BE2C (cell line): ENCODE measurements at places on chromosomes 12 and 14.

GRCh38 chr12:123253641-123254459 is 17.8 kb downstream of the CDK2AP1 start:
- no peak for DNase-seq

- DNase-seq = no peak
These were observed 64.6 kb downstream of the C14orf132 start for GRCh38 chr14:96103560-96104460.

- DNase-seq = no peak
These were observed 288.6 kb downstream of the PDZRN4 start for GRCh38 chr12:41476499-41477439.

GRCh38 chr14:84041421-84041820 is 1488.5 kb upstream of the FLRT2 start:
- DNase-seq = no peak

DNA sequence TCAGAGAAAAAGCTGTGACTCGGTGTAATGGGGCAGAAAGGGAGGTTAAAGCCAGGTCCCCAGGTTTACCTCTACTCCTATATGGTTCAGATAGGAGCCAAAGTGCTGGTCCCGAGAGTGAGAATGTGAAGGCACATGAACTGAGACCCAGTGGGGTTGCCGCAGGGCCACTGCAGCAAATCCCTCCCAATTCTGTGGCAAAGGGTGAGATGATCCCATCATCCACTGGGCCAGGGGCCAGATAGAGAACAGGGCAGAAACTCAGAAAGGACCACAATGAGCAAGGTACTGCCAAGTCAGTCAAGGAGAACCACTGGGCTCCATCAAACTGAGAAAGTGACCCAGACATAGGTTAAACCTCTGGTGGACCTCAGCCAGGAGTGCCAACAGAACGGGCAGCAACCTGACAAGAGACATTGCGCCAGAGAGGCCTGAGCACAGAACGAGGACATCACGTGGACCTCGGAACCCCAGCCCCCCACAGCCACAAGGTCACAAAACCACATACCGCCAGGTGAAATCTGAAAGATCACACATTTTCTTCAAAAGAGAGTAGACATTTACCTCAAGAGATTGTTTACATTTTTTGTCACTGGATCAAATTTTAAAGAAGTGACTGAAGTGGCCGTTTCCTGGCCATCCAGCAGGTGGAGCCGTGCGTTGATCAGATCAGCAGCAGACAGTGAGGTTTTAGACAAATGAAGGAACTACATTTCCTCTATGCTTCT is 20.5 kb upstream of the ITPR2 start:
- peak; percentile 72 for DNase-seq

- DNase-seq = no peak
These were observed 17.4 kb downstream of the FAM181A start for GRCh38 chr14:93944348-93945069.

GRCh38 chr12:113786107-113786506 is 180.0 kb downstream of the RBM19 start:
- DNase-seq = no peak

DNA sequence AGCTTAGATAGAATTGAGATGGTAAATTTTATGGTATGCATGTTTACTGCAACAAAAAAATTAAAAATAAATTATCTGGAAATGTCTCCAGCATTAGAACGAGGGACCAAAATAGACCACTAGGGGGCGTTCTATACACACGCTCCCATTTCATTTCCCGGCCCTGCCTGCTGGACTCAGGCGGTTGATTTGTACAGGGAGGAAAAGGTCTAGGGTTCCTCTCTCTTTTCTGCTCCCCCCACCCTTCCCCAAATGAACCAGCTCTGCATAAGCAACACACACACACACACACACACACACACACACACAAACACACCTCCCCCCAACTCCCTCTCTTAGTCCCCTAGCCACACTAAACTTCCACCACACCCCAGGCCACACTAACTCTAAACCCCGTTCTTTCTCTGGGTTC is 7.8 kb upstream of the DTX1 start:
- peak; percentile 75 for DNase-seq

DNA sequence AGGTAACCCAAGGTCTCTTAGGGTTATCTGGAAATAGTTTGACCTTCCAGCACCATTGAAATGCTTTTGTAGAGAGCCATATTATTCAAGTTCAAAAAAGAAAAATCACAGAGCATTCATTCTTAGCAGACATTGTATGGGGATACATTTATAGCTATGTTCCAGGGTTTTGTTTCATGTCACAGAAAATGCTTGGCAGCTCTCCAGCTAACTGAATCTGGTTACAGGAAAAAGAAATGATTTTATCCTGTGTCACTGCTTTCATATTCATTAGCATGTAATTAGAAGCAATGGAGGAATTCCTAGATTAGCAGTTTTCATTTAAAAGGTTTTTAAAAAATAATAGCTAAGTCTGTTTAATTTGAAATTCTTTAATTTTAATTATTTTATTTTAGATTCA is 78.9 kb downstream of the SNAPC1 start:
- peak; percentile 41 for DNase-seq

- no peak for DNase-seq
These were observed 1039.3 kb upstream of the FOXG1 start for GRCh38 chr14:27727251-27727770.

DNA sequence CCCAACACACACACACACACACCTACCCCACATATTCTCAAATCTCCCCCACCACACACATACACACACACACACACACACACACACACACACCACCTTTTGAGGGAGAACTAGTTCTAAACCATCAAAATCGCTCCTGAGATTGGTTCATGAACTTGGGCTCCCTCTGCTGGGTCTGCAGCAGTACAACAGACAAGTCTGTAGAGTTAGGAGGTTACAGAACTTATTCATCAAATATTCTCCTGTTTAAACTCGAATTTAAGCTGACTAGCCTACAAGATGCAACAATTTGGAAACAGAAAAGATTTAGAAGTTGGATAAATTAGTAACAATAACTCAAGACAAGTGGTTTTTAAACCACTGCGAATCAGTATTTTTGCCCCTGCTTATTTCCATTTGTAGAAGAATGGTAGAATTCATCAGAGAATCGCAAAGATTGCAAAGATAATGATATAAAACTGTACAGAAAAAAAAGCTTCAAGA is 136.4 kb upstream of the USP15 start:
- peak; percentile 35 for DNase-seq

GRCh38 chr12:50924131-50924438 is 28.3 kb upstream of the HIGD1C start:
- no peak for DNase-seq

GRCh38 chr12:34335819-34336262 is 313.5 kb downstream of the ALG10 start:
- no peak for DNase-seq

DNA sequence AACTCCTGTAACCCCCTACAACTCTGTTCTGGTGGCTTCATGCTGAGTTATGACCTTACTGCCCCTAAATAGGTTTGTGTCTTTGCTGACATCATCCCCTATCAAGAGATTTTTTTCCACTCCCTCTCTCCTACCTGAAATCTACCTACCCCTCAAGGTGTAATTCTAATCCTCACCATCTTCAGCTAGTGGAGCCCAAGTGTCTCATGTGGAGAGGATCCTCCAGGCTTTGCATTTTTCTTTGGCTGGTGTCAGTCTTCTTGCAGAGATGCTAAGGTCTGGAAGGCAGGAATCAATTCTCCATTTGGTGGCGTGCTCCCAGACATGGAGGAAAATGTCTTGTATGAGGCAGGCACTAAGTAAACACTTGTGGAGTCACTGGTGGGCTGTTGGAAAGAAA is 74.8 kb upstream of the PRMT8 start:
- DNase-seq = no peak

GRCh38 chr12:100574187-100575074 is 947 bp downstream of the GAS2L3 start:
- DNase-seq = peak; percentile 34

DNA sequence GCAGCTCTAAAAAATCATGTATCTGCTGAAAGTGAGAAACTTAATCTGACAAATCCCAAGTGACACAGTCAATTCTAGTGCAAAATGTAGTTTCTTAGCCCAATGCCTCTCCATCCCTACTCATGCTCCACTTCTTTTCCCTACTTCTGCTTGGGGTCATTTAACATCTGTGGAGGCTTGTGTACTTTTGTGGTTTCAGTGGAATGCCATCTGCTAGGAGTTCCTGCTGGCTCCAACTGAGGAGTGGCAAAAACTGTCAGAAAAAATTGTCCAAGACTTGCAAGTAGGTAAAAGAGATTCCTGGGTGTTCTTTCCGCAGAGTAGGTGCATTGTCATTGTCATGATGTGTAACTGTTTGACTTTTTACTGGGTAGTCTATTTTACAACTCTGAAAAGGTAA is 12.5 kb upstream of the AVPR1A start:
- no peak for DNase-seq

- no peak for DNase-seq
These were observed 723.3 kb upstream of the FLRT2 start for GRCh38 chr14:84806622-84807021.

GRCh38 chr14:94344389-94344788 is 21.3 kb upstream of the SERPINA6 start:
- no peak for DNase-seq

DNA sequence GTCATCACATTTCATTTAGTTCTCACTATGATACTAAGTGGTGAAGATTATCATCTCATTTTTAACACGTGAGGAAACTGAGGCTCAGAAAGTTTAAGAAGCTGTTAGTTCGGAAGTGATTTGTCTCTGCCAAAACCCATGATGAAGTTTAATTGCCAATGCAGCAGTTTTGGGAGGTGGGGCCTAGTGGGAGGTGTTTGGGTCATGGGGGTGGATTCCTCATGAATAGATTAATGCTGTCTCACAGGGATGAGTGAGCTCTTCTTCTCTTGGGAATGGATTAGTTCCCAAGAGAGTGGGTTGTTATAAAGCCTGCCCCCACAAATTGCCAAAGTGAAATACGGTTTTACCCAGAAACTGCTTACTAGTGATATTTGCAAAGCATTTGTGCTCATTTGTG is 91.5 kb upstream of the IGF1 start:
- DNase-seq = no peak

GRCh38 chr12:92898755-92899154 is 30.3 kb downstream of the EEA1 start:
- no peak for DNase-seq

GRCh38 chr14:75985618-75986438 is at the start of gene IFT43:
TSS of gene IFT43 (plus strand) at chr14:75985763. CDS start at chr14:75985787, 24 bp downstream.
- peak; percentile 78 for DNase-seq

GRCh38 chr12:3305904-3306619 is 184.9 kb upstream of the PRMT8 start:
- no peak for DNase-seq

GRCh38 chr12:132453361-132454192 is 36.4 kb upstream of the FBRSL1 start:
- no peak for DNase-seq

- DNase-seq = no peak
These were observed 473.5 kb downstream of the FOXG1 start for GRCh38 chr14:29240066-29240465.

DNA sequence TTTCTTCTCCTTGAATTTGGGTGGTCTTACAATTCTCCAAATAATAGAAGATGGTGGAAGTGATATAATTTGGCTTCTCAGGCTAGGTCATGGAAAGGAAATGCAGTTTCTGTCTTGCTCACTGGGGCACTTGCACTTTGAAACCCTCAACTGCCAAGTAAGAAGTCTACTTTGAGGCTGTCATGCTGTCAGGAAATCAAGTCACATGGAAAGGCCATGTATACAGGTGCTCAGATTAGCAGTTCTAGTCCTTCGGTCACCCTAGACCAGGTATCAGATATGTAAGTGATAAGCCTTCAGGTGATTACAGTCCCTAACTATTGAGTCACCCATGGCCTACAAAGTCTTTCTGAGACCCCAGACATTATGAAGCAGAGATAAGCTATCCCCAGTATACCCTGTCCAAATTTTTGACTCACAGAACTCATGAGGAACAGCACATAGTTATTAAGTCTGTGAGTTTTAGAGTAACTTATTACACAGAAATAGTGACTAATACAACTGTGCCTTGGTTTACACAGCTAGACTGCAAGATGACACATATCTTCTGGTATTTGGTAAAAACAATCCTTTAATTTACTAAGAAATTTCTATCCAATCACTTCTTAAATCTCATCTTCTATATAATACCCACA is 26.3 kb upstream of the BBS10 start:
- no peak for DNase-seq

GRCh38 chr14:65007202-65007601 is 20.5 kb downstream of the FNTB start:
- DNase-seq = no peak

GRCh38 chr14:54650331-54650958 is 83.5 kb downstream of the SAMD4A start:
- DNase-seq = no peak

DNA sequence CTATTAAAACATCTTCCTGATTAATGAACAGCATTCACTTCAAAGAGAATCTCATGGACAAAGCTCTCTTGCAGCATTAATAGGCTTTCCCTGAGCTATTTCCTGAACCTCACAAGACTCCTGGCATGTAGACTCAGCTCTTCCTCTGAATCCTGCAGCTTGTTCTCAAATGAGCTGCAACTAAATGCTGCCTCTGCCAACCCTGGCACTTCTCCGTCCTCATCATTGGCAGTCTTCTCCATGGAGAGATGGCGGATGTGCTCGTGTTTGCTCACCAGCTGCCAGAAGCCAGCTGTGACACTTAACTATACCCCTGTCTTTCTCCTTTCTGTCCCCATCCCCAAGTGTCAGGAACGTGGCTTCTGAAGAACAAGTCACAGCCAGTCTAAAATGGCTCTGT is 232.1 kb downstream of the FOXN3 start:
- no peak for DNase-seq

- DNase-seq = no peak
These were observed 719 bp downstream of the KRT80 start for GRCh38 chr12:52190860-52191729.

GRCh38 chr12:107684990-107685359 is 624 bp upstream of the PWP1 start:
- DNase-seq = no peak

DNA sequence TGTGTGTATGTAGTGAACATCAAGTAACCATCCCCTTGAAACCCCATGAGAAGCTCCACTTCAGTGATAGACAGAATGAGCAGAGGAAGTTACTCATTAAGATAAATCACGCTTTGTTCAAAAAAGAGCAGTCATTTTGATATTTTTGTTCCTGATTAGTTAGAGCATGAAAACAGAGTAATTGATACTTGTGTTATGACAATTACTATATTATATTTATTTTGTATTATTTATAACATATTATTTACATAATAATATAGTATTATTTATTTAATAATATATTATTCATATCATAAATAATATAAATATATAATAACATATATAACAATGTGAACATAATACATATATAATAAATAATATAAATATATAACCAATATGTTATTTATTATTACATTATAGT is 580.9 kb downstream of the SOX5 start:
- DNase-seq = no peak

DNA sequence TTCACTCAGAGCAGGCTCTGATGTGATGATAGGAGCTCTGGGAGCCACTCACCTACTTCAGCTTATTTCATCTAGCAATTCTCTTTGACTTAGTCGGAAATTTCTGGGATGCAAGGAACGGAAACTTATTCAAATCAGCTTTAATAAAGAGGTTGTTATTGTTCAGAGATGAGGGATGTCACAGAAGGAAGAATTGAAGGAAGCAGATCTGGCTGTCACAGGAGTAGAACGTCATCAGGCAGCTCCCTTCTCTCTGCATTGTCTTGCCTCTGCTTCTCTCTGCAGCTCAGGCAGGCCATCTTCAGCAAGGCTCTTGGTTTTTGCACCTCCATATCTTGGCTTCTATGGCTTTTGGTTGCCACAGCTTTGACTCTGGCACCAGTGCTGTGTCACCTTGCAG is 7.6 kb upstream of the TMEM30B start:
- DNase-seq = no peak
